Astrocyte of the cerebellum (primary cell): ENCODE measurements at places on chromosomes 7 and 10.

DNA sequence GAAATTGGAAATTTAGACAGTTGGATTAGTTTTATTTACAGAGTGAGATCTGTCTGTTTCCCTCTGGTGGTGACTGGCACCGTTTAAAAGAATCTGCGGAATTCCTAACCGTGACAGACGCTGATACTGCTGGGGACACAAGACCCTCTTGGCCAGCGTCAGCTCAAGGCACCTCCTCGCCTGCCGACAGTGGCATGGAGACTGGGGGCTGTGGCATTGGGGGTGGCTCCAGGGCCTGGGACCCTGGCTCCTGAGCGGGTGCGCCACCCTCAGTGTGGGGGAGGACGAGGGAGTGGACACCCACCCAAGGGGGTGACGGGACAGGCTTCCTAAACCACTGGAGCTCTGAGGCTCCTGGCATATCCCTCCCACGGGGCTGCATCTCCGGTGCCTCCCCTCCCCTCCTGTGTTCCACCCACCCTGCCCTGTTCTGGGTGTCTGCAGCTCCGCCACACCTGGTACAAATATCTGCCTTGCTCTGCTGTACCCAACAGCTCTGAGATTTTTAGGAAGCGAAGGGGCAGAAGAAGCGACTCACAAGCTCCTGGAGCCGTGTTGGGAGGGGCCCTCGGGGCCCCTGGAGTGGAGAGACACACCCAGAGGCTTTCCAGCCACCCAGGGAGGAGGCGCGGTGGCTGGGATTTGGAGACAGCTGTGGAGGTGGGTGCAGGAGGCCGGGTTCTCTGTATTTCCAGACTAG is 178.7 kb downstream of the DNAJB6 start:
- no peak for DNase-seq

- DNase-seq = no peak
These were observed 103.0 kb upstream of the SEMA3A start for GRCh38 chr7:84297616-84298015.

GRCh38 chr7:117086788-117087187 is 133.5 kb downstream of the ST7 start:
- no peak for DNase-seq

GRCh38 chr7:84022009-84022408 is 172.6 kb downstream of the SEMA3A start:
- no peak for DNase-seq

- no peak for DNase-seq
These were observed 486.0 kb upstream of the GALNT17 start for GRCh38 chr7:70645876-70646351.

DNA sequence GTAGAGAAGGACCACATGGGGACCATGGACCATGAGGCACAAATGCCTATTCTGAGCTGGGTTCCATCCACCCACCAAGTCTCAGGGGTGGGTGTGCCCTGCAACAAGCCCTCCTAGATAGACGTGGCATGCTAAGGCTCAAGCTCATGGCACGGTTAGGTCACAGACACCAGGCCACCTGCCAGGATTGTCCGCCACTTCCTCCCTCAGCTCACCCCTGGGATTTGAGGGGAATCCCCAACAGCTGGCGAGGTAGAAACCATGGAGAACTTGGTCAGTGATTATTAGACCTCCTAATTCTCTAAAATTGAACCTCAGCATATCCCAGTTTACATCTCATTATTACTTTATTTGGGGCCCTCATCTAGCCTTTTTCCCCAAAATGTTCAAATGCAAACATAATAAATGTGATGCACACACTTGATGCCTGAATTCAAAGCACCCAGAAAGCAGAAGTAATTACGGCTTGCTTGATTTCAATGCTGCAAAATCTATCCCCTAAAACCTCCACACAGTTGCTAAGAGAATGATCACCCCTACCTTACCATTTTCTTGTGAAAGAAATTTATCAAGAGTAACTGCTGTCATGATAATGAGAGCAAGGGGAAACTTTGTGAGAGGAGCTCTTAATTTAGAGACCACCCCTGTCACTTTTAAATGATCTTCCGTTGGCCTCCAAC is 366.6 kb upstream of the PFKP start:
- no peak for DNase-seq

DNA sequence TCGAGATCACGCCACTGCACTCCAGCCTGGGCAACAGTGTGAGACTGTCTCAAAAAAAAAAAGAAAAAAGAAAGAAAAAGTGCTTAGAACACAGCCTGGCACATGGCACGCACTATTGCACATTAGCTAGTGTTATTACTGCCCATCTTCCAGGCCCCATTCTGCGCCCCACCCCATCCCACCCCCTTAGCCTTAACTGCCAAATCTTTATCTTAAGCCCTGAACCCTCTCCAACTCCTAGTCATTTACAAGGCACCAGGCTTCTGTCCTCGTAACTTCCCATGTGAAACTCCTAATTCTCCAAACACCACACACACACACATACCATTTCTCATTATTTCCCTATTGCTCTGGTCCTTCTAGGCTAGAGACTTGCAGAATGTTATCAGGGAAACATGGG is 4.8 kb downstream of the FRAT2 start:
- no peak for DNase-seq

- no peak for DNase-seq
These were observed 33.2 kb downstream of the RPS24 start for GRCh38 chr10:78066728-78067430.

GRCh38 chr7:34991938-34992840 is 45.1 kb downstream of the DPY19L1 start:
- DNase-seq = no peak

- DNase-seq = peak; percentile 58
These were observed 3.2 kb downstream of the DNAJB6 start for GRCh38 chr7:157339777-157340677.

- no peak for DNase-seq
These were observed 65.3 kb downstream of the PDIA4 start for GRCh38 chr7:148962823-148963582.
